Cardiac muscle cell (in vitro differentiated cells and primary cell): ENCODE measurements at places on chromosomes 13 and 19. TPM values are rescaled to one million over a fixed set of nuclear protein-coding genes. Genes with fewer than 3 reads are reported as not detected.

The VAV1 gene
- not detected in 2 replicates for total RNA-seq

The NAPSA gene
- total RNA-seq: 0.32 and 3.5 TPM in 2 replicates

The ZNF112 gene
- 5.8 and 15.5 TPM in 2 replicates for total RNA-seq

The IL11 gene
- 0.12 and 0.49 TPM in 2 replicates for total RNA-seq

The SULT2A1 gene
- not detected in 2 replicates for total RNA-seq

The KCNK6 gene
- total RNA-seq: 1.5 and 1.8 TPM in 2 replicates

DNA sequence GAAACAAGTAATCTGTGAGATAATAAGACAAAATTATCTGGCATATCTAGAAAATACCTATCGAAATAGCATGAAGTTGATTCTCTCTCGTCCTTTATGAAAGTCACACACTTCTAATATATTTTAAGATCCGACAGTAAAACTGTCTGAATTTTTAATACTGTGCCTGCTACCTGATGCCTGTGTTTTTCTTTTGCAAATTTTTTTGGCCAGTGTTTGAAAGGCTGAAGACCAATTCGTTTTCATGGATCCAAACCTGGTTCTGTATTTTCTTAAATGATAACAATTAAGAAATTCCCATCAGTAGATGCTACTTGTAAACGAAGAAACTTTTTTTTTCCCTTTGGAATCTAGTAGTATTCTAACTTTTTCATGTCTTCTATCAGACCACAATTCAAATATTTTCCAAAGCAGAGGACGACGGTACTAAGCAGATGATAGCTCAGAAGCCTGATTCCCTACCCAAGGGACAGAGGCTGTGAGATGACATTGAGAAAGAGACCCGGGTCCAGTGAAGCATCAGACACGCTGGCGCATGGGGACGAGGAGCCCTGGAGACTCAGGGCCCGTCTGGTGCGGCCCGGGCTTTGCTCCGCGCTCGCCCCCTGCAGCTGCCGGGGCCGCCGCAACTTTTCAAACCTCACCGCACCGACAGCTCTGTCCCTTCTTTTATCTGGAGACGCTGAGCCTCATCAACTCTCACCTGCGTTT, 49.5 kb upstream of the PABPC3 start:
- H3K4me3 ChIP-seq: peak overlapping the region; percentile 30
- no peaks in the 10 kb centered on the region for H3K36me3 ChIP-seq
- no peak overlapping the region for H3K27ac ChIP-seq
- DNase-seq: peak; percentile 51
- no peaks in the 10 kb centered on the region for H3K4me1 ChIP-seq
- H3K27me3 ChIP-seq: peaks cover 23% of the 10 kb centered on the region

GRCh38 chr13:35954207-35954560, 177.0 kb downstream of the DCLK1 start:
- H3K27me3 ChIP-seq: peaks cover 9% of the 10 kb centered on the region
- H3K36me3 ChIP-seq: no peaks in the 10 kb centered on the region
- no peaks in the 10 kb centered on the region for H3K4me1 ChIP-seq
- H3K4me3 ChIP-seq: no peak overlapping the region
- H3K27ac ChIP-seq: no peak overlapping the region
- DNase-seq: no peak

GRCh38 chr19:42129399-42130253, 2.6 kb downstream of the POU2F2 start:
- DNase-seq: no peak
- H3K4me3 ChIP-seq: no peak overlapping the region
- no peaks in the 10 kb centered on the region for H3K4me1 ChIP-seq
- no peaks in the 10 kb centered on the region for H3K36me3 ChIP-seq
- H3K27ac ChIP-seq: no peak overlapping the region

GRCh38 chr13:19927117-19927748, 31.3 kb upstream of the ZMYM2 start:
- no peak overlapping the region for H3K27ac ChIP-seq
- H3K4me1 ChIP-seq: no peaks in the 10 kb centered on the region
- H3K36me3 ChIP-seq: no peaks in the 10 kb centered on the region
- no peaks in the 10 kb centered on the region for H3K27me3 ChIP-seq
- no peak overlapping the region for H3K4me3 ChIP-seq

DNA sequence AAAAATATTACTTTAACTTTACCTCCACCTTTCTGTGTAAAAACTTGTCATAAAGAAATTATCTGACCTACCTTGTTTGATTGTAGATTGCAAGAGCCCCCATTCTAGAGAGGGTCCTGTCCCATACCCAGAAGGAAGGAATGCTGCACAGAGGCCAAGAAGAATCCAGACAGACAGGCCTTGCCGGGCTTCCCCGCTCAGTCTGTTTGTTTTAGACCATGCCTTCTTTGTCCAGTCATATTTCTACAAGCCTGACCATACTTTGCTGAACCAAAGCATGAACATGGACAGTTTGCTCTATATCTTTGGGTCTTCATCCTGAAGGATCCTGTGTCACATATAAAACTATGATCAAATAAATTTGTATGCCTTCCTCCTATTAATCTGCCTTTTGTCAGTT, 95.8 kb upstream of the MYCBP2 start:
- DNase-seq: no peak
- no peaks in the 10 kb centered on the region for H3K27me3 ChIP-seq
- H3K36me3 ChIP-seq: no peaks in the 10 kb centered on the region
- H3K4me3 ChIP-seq: no peak overlapping the region

DNA sequence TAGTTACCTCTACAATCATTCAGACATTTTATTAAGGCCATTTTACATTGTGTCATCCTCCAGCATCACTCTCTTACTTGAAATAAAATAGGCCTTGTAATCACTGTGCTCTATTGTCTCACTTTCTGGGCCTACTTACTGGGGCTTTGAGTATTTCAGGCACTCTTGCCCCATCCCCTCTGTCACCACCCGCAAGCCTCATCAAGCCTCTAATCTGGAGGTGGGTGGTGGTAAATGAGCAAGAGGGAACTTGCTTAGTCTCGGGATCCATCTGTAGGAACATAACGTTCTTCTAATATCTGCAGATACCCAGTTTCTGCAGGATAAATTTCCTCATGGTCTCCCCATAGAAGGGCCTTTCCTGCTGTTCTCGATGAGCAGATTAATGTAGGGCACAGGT, 19.4 kb upstream of the GPR18 start:
- H3K27me3 ChIP-seq: no peaks in the 10 kb centered on the region
- no peaks in the 10 kb centered on the region for H3K36me3 ChIP-seq
- no peak overlapping the region for H3K4me3 ChIP-seq
- H3K4me1 ChIP-seq: peaks cover 6% of the 10 kb centered on the region
- no peak for DNase-seq

DNA sequence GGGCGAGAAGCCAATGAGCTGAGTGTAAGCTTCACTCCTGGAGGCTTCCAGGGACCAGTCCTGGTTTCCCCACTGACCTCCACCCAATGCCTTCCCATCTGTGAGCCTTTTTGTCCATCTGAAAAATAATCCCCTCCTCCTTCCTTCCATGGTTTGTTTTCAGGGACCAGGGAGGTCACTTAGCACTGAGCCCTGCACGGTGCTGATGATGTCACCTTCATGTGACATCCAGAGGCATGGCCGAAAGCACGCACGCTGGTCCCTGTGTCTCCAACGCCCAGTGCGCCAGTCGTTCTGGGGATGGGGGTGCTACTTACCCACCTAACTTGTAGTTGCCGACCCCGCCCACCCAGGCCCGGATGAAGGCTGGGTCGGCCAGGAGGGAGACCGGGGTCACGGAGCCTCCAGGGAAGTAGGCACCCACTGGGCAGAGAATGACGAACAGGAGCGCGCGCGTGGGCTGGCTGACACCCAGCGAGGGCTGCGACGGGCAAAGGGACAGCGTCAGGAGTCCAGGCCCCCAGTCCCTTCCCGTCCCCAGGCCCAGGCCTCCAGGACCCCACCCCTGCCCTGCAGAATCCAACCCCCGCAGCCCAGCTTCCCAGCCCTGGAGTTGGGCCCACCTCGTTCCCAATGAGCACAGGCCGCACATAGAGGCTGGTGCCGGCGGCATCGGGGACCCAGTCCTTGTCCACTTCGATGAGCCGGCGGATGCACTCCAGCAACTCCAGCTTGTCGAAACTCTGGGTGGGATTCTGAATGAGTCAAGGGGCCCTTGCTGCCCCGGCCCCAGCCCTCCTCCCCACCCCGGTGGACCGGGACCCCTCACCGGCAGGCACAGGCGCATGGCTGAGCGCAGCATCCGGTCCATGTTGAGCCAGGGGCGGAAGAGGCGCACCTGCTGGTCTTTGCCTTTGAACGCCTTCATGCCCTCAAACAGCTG, 11.2 kb downstream of the BCAT2 start:
- DNase-seq: no peak
- no peak overlapping the region for H3K4me3 ChIP-seq
- no peaks in the 10 kb centered on the region for H3K27me3 ChIP-seq
- no peaks in the 10 kb centered on the region for H3K4me1 ChIP-seq
- no peaks in the 10 kb centered on the region for H3K36me3 ChIP-seq

- no peak overlapping the region for H3K4me3 ChIP-seq
- no peak for DNase-seq
- no peaks in the 10 kb centered on the region for H3K27me3 ChIP-seq
- peaks cover 9% of the 10 kb centered on the region for H3K4me1 ChIP-seq
These were observed 7.2 kb downstream of the GADD45B start for GRCh38 chr19:2483084-2483483.

DNA sequence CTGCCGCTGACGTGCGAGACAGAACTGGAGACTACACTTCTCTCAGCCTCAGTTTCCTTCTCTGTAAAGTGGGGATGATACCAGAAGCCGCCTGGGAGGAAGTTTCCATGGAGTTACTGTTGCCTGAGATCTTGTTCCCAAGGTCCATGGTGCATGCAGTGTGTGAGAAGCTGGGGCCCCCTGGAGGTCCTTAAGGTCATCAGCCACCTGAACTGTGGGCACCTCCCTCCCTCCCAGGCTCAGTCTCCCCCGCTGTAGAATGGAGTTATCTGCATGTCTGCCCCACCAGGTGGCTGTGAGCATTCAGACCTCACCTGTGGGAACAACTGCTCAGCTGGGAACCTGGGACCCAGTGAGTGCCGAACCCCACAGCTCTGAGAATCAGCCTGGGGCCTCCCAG, 2.7 kb downstream of the CRX start:
- H3K27me3 ChIP-seq: no peaks in the 10 kb centered on the region
- no peak overlapping the region for H3K27ac ChIP-seq
- H3K4me1 ChIP-seq: peaks cover 8% of the 10 kb centered on the region
- DNase-seq: no peak
- H3K36me3 ChIP-seq: no peaks in the 10 kb centered on the region

DNA sequence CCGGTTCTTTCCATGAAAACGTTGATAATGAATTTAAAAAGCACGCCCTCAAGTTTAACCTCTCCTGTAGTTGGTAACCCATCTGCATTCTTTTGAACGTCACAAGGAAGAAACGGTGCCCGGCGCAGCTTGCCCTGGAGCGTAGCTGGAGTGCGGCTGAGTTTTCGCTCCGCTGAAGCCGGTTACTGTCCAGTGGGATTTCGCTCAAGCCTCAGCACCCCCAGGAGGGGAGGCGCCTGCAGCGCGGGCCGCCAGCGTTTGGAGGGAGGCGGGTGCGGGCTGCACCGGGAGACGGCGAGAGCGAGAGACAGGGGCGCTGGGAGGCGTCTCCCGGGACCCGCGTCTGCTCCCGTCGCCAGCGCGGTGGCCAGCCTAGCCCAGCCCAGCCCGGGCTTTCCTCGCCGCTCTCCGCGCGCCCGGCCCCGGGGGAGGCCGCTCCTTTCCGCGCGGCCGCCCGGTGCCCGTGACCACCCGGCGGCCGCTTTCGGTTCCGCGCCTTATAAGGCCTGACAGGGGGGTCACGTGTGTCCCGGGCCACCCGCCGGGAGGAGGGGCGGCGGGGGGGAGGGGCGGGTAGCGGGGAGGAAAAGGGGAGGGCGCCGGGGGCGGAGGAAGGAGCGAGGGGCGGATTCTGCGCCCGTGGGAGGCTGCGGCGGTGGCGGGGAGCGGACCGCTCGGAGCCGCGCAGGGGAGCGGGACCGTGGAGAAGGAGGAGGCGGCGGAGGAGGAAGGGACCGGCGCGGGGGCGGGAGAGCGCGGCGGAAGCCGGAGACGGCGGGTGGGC, 8.3 kb upstream of the DGKH start:
- peaks cover 20% of the 10 kb centered on the region for H3K27me3 ChIP-seq
- peak overlapping the region; percentile 98 for H3K27ac ChIP-seq
- H3K4me1 ChIP-seq: no peaks in the 10 kb centered on the region

DNA sequence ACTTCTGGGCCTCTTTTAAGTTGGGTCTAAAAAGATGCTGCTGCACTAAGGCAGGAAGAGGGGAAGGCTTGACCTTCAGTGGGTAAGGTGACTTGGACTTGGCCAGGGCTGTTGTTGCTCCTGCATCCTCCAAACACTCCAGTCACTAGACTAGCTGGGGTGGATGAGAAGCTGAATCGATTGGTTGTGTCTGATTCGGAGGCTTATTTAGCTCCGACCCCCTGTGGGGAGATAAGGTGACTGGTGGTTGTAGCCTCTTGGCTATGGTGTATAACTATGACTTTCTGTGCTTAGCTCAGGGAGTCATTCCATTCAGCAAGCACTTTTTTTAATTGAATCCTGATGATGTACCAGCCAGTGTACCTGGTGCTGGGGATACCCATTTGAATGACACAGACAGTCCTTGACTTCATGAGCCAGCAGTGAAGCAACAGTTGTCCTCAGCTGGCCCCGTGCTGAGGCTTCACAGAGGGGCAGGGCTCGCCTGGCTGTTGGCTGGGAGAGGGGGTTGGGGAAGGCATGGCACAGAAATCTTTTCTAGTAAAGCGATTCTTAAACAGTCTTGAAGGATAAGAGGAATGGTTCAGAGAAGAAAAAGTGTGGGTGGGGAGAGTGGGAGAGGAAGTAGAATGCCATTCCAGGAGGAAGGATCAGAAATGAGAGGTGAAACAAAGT, 9.9 kb downstream of the PCDH8 start:
- DNase-seq: no peak
- H3K4me3 ChIP-seq: no peak overlapping the region
- no peaks in the 10 kb centered on the region for H3K36me3 ChIP-seq
- no peak overlapping the region for H3K27ac ChIP-seq
- peaks cover 13% of the 10 kb centered on the region for H3K4me1 ChIP-seq

GRCh38 chr13:71488201-71488600, 378.8 kb downstream of the DACH1 start:
- no peak overlapping the region for H3K27ac ChIP-seq
- no peak overlapping the region for H3K4me3 ChIP-seq
- H3K36me3 ChIP-seq: no peaks in the 10 kb centered on the region
- DNase-seq: no peak

GRCh38 chr19:39389631-39390414, 1.1 kb downstream of the PAF1 start:
- H3K36me3 ChIP-seq: peaks cover 34% of the 10 kb centered on the region
- no peak for DNase-seq
- H3K27ac ChIP-seq: peak overlapping the region; percentile 94
